CD14-positive monocyte (primary cell): ENCODE measurements at places on chromosomes 12 and 14.

DNA sequence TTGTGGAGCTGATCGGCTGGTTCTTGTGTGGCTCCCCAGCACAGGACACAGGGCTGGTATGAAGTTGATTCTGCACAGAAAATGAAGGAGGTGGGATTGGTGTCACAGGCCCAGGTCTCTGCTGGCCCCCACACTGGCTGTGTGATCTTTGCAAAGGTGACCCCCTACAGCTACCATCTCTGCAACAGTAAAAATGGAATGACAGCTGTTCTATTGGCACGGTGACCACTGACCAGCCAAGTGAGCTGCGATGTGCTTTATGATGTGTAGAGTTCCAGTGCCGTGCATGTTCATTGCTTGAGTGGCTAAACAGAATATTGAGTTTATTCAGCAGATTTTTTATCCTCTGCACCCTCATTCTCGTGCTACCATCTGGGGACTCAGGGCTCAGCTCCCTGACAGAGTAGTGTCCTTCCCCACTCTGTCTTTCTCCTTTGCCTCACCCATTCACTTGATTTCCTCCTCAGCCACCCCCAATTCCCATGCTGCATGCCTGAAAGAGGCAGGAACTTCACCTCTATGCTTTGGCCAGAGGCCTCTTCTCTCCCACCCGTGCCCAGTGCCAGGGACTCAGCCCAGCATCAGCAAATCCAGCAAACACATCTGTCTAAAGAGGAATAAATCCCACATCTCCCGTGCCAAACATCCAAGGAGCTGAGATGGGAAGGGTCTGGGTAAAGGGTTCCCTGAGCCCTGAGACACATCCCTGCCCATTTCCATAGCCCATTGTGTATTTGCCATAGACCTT lies 21.2 kb downstream of the C14orf132 start:
- no peak for DNase-seq

GRCh38 chr12:3507361-3507760 lies 16.4 kb downstream of the PRMT8 start:
- DNase-seq, result no peak

DNA sequence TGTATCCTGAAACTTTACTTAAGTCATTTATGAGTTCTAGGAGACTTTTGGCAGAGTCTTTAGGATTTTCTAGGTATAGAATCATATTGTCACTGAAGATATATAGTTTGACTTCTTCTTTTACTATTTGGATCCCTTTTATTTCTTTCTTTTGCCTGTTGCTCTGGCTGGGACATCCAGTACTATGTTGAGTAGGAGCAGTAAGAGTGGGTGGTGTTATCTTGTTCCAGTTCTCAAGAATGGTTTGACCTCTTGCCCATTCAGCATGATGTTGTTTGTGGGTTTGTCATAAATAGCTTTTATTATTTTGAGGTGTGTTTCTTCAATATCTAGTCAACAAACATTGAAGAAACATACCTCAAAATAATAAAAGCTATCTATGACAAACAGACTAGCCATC lies 35.0 kb downstream of the LIN7A start:
- DNase-seq, result no peak

DNA sequence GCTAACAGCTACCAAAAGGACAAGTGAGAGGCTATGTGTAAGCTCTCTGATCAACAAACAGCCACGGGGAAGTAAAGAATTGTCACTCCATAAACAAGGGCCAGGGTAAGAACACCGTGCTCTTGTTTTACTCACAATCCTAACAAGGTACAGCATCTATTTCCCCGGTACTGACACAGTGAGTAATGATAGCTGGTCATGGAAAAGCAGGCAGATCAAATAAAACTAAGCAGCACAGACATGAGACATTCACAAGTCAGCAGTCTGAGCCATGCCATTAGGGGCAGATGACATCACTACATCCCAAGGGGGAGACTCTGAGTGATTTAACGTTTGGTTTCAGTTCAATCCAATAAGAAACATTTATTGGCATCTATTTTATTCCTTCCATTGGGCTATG lies 54.4 kb downstream of the ARL6IP4 start:
- DNase-seq, result no peak

DNA sequence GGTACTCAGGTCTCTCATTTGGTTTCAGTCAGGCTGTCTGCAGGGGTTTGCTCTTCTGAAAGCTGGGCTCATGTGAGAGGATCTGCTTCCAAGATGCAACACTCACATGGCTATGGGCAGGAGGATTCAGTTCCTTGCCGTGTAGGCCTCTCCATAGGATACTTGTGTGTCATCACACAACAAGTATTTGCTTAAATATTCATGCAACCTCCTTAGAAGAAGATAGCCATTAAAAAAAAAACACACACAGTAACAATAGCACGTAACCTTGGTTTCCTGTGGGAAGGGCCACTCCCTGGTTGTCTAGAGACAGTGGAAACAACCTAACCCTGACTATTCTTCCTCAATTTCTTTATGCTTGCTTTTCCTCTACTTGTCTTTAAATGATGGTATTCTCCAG lies 31.8 kb upstream of the CLEC4E start:
- peak; percentile 79 for DNase-seq

- DNase-seq, result no peak
Observed at GRCh38 chr12:1855241-1855640, 34.9 kb downstream of the LRTM2 start.

- DNase-seq, result no peak
Observed at GRCh38 chr12:42281278-42281677, 43.2 kb upstream of the YAF2 start.

- no peak for DNase-seq
Observed at GRCh38 chr12:42498549-42499247, 90.8 kb downstream of the PRICKLE1 start.

- DNase-seq, result no peak
Observed at GRCh38 chr14:64220466-64220865, 73.7 kb downstream of the ESR2 start.

DNA sequence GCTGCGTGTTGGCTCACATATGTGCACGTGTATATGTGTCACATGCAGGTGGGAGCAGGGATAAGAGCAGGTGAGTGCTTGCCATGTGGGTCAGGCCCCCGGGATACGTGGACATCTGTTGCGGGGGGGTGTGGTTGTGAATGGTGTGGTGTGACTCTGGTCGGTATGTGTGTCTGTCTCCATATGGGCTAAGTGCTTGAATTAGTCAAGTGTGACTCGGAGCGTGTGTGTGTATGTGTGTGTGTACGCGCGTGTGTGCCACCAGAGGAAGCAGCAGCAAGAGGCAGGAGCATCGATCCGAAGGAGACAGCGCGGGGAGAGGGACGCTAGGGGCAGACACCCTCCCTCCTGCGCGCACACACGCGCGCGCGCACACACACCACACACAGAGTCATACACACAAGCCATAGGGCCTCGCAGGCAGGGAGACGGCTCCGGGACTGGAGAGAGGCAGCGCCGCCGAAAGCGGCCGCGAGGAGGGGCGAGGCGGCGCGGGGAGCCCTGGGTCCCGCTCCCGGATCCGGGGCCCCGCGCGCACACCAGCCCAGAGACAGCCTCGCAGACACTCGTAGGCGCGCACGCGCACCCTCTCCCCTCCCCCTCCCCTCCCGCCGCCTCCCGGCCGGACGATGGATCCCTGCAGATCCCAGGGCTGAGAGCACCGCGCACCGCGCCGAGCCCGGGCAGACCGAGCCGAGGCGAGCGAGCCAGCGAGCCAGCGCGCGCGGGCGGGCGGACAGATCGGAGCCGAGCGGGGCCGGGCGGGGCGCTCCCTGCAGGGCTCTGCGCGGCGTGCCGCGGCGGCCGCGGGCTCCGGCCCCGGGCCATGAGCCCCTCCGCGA lies at the start of gene ASIC1:
TSS of gene ASIC1 (plus strand) at position 597 of the 842 bp plus-strand sequence. CDS start 1,171 bp downstream, outside the sequence.
- peak; percentile 17 for DNase-seq

DNA sequence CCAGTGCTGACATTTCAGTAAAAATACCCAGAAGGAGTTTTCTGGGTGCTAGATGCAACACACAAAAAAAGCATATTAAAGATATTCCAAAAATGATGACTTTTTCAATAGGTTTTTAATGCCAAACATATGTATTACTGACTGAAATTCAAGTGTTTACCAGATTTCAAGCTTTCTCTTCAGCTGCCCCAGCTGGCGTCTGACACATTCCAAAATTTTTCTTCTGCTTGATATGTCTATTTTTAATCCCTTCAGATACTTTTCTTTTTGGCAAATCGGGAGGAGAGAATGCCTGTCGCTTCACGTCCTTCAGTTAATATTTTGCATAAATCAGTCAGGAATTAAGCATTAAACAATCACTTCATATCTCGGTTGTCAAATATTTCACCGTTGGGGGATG lies 7.1 kb upstream of the CCDC60 start:
- DNase-seq, result no peak

DNA sequence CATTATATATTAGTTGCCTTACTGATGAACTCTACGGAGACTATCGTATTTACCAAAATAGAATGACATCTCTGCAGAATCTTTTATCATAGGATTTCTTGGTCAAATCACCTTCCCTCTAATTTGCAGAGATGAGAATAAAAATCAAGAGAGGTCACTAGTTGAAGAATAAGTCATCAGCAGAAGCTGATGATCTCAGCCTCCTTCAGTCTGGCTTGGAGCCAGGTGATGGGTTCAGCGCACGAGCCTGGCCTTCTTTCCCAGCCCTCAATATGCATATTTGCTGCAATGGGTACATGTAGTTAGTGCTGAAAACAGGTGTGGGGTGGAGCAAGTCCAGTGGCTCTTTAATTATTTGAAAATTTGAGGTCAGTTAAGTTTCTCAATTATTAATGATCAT lies 19.2 kb upstream of the EMP1 start:
- no peak for DNase-seq

GRCh38 chr12:96033549-96034389 lies 1.6 kb downstream of the LTA4H start:
- no peak for DNase-seq

- no peak for DNase-seq
Observed at GRCh38 chr12:51232642-51233041, 6.0 kb upstream of the DAZAP2 start.

DNA sequence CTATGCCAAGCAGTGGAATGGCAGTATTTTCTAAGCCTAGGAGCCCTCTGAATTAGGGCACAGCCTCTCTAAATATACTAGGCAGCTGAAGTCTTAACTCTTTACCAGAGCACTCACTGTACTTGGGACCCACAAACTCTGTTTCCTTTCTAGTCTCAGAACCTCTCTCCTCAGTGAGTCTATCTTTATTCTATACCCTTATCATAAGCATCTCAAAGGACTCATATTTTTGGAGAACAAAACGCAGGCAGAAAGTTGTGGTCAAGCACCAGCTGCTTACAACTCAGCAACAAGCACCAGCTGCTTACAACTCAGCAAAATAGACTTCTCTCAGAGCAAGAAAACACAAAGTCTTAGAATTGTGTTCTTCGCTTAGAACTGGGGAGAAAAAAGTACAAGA lies 993 bp downstream of the CCDC196 start:
- DNase-seq, result no peak

GRCh38 chr12:56947633-56948456 lies 9.6 kb downstream of the RDH16 start:
- no peak for DNase-seq

DNA sequence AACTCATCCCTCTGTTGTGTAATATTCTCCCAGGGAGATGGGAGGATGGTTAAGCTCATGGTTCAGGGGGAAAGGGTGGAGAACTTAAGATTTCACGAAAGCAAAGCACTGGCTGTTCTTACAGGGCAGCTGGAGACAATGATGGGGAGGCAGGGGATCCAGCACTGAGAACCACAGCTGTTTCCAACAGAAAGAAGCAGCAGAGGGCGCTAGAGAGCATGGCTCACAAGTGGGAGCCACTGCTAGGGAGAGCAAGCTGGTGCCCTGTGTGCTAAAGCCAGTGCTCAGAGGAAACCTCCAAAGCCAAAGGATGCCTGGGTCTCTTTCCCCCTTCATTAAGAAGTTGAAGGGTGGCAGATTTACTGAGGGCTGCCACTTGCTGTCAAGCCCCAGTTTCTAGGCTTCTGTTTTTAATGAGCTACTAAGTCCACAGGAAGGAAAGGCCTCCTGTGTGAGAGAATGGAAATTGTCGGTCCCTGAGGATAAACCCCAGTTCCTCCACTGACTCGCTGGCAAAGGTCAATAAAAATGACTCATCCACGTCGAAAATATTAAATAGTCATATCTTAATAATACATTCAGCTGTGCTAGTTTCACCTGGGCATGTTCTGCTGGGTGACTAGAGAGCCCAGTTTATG lies 199.7 kb downstream of the ANO2 start:
- DNase-seq, result peak; percentile 3

- peak; percentile 42 for DNase-seq
Observed at GRCh38 chr14:81033698-81034240, 78.3 kb downstream of the TSHR start.

DNA sequence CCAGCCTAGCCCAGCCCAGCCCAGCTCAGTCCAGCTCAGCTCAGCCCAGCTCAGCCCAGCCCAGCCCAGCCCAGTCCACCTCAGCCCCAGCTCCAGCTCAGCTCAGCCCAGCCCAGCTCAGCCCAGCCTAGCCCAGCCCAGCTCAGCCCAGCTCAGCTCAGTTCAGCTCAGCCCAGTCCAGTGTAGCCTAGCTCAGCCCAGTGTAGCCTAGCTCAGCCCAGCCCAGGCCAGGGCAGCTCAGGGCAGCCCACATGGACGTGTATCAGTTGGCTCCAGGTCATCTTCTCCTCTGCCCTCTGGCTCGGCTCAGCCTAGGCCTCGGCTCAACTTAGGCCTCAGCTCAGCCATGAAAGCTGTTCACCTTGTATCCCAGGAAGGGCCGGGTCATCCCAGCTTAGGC lies 64.7 kb downstream of the TMEM121 start:
- no peak for DNase-seq

DNA sequence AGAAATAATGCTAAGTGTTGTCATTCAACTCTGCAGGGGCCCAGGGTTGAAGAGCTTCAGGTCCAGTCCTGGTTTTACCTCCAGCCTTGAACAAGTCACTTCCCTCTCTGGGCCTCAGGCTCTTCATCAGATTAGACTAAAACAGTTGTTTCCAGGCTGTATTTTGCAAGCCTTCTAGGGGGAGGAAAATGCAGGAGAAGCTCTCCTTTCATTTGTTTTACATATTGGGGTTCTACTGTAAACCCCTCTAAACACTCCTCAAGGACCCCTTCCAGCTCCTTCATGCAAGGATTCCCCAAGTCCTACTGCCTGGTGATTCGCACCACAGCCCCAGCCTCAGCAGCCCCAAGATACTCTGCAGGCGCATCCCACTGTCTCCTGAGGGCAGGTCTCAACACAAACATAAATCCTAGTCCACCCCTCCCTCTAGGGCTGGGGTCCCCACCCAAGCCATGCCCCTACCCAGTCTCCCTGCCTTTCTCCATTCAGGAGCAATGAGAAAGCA lies 2.7 kb downstream of the SDR9C7 start:
- peak; percentile 58 for DNase-seq

- no peak for DNase-seq
Observed at GRCh38 chr12:79069009-79069408, 204.4 kb downstream of the SYT1 start.

GRCh38 chr14:47155395-47155794 lies 503.8 kb upstream of the RPL10L start:
- DNase-seq, result no peak

- no peak for DNase-seq
Observed at GRCh38 chr12:88150063-88150462, 8.0 kb downstream of the TMTC3 start.

GRCh38 chr12:120688527-120689071 lies 1.6 kb downstream of the MLEC start:
- DNase-seq, result peak; percentile 21

- no peak for DNase-seq
Observed at GRCh38 chr14:89952576-89952975, 2.0 kb downstream of the EFCAB11 start.

GRCh38 chr12:14452865-14453264 lies 87.4 kb downstream of the ATF7IP start:
- no peak for DNase-seq
